NCI-H1436 (cell line): ENCODE measurements at places on chromosomes 2 and 18.

GRCh38 chr2:239667431-239667985 is 266.7 kb upstream of the HDAC4 start:
- DNase-seq, result no peak

DNA sequence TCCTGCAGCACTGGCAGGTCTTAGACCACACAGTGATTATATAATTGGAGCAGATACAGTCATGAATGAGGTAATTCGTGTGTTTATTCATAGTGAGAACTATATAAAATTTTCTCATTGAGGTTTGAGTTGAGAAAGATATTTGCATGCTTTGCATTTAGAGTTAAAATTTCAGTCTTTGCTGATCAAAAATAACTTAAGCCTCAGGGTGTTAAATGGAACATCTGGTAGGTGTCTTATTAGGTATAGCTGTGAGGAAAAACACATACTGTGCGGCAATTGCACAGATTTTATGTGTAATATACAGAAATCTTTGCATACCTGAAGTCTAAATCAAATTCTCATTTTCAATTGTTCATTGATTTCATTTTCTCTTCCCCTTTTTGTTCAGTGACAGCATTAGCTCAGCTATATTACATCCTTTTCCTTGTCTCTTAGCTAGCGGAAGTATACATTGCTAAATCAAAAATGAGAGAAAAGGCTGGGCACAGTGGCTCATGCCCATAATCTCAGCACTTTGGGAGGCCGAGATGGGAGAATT is 21.2 kb downstream of the GORASP2 start:
- no peak for DNase-seq

DNA sequence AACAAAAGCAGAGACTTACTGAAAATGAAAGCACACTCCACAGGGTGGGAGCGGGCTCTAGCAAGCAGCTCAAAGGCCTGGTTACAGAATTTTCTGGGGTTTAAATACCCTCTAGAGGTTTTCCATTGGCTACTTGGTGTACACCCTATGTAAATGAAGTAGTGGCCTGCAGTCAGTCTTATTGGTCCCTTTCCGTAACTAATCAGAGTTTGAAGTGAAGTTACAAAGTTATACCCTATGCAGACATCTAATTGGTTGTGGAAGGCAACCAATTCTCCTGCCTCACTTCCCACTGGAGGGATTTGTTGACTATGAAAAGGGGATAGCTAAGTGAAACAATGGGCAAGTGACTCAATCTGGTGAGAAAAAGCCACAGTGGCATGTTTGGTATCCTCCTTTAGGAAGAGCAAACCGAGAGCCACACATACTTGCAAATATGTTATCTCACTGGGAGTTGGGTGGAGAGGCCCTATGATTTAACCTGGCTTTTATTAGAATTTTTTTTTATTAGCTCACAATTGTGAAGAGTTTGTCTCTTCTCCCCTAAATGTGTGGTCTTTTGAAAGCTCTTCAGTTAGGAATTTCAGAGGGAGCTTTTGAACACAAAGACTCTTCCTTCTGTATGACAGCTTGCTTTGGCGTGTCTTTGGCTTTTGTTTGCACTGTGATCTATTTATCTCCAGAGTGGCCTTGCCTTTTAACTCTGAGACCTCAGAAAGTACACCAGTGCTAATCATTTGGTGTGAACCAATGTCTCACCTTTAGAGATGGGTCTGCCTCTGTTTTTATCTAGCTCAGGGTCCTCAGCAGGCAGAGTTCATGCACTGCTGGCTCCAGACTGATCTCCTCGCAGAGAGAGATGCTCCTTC is 69.6 kb downstream of the MAP4K4 start:
- DNase-seq, result no peak

- DNase-seq, result no peak
These were observed 12.2 kb upstream of the GNAL start for GRCh38 chr18:11676867-11677266.

DNA sequence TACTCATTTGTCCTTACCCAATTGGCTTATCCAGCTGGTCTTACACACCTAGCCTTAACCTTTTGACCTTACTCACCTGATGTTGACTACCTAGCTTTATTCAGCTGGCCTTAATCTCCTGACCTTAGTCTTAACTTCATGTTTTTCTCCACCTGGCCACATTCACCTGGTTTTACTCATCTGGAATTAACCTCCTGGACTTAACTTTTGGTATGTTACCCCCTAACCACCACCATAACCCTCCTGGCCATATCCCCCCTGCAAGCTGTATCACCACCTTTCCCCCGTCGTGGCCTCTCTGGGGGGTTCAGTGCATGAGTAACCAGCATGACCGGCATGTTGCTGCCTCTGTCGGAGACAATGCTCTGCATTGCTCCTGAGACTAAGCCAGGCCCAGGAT is 45.7 kb downstream of the CHRNA1 start:
- no peak for DNase-seq

GRCh38 chr2:184921676-184922075 is 323.3 kb downstream of the ZNF804A start:
- no peak for DNase-seq

DNA sequence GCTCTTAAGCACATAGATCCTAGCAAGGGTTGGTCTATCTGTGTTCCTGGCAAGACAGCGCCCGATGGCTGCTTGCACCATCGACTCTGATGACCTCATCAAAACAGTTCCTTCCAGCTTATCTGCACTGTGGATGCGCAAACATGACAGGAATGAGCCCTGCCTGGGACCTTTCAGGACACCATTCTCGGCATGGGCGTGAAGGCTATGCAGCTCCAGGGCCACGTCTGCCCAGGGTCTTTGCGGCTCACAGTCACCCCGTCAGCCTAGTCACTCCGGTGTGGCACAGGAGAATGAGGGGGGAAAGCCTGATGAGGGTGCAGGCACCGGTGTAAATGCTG is 147.8 kb upstream of the TWIST2 start:
- DNase-seq, result no peak

DNA sequence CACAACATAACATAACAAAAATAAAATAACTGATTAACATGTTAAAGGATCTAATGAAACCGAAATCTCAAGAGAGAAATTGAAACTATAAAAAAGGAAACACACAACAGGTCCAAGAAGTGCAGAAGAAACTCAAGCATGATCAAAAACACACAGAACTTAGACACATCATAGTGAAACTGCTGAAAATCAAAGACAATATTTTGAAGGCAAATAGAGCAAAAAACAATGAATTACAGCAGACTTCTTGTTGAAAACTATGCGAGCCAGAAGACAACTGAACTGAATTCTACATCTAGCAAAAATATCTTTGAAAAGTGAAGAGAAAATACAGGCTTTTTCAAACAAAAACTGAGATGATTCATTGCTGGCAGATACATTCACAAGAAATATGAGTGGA is 61.3 kb downstream of the UGP2 start:
- no peak for DNase-seq

GRCh38 chr2:118264232-118264990 is 176.1 kb downstream of the INSIG2 start:
- DNase-seq, result peak; percentile 4

- DNase-seq, result no peak
These were observed 372.1 kb upstream of the MYT1L start for GRCh38 chr2:2703172-2703571.

DNA sequence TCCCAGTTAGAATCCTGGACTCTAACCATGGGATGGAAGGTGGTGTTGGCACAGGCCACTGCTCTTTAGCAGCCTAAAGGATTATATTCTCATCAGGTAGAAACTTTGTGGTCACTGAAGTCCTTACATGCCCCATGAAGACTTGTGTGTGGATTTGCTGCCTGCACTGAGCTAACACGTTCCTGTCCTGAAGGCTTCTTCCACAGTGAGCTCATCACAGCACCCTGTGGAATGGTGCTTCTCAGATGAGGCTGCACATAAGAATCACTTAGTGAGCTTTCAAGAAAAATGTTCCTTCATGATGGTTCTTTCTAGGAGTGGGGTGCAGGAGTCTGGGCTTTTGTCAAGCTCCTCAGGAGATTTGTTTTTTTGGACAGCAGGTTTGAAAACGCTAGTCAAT is 26.8 kb downstream of the STAMBP start:
- no peak for DNase-seq

- no peak for DNase-seq
These were observed 323.5 kb downstream of the AFF3 start for GRCh38 chr2:99818842-99819241.

GRCh38 chr2:46793423-46794416 is 121.9 kb downstream of the MCFD2 start:
- DNase-seq, result no peak

GRCh38 chr18:8461544-8461943 is 147.7 kb upstream of the RAB12 start:
- no peak for DNase-seq

DNA sequence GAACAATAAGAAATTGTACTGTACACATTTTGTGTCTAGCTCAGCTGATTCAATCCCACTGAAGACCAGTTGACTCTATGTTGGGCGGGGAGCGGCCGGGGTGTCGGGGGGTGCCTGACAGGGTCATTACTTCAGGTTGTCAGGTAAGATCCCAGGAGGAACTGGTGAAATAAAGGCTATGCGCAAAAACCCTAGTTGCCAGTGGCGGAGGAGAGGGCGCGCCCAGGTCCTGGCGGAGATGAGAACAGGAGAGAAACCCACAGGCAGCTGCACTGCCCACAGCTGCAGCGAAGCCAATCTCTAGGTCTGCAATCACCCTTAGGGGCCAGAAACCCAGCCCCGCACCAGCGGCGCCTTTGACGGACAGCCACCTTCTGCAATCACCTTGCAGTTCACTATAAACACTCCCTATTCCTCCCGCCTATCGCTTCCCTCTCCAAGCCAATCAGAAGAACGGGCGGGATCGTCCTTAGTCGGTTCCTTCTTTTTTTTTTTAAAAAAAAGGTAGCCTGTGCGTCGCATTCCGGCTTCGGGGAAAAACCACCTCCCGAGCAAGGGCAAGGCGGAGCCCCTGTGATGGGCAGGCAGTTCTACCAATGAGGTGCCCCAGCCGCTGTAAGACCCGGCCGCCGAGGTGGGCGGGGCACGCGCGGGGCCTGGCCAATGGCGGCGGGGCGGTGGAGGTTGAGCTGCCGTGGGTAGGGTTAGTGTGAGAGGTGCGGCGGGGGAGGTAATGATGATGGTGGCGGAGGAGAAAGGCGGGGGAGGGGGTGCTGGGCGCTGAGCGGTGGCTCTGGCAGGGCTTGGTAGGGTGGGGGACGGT is at the start of gene EHBP1:
TSS of gene EHBP1 (plus strand) at position 707 of the 823 bp plus-strand sequence. CDS start 1,479 bp downstream, outside the sequence.
- peak; percentile 98 for DNase-seq

- DNase-seq, result no peak
These were observed 92.6 kb upstream of the RAB12 start for GRCh38 chr18:8516371-8517250.

DNA sequence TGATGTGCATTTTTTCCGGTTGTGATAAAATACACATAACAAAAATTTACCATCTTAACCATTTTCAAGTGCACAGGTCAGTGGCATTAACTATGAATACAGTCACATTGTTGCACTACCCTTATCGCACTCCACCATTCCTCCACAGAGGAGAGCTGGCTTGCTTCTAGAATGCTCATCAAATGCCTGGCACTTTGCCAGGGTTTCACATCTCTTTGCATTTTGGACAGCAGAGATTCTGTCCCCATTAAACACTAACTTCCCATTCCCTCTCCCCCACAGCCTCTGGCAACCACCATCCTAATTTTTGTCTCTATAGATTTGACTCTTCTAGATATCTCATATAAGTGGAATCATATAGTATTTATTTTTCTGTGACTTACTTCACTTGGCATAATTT is 165.0 kb downstream of the ASB1 start:
- no peak for DNase-seq

DNA sequence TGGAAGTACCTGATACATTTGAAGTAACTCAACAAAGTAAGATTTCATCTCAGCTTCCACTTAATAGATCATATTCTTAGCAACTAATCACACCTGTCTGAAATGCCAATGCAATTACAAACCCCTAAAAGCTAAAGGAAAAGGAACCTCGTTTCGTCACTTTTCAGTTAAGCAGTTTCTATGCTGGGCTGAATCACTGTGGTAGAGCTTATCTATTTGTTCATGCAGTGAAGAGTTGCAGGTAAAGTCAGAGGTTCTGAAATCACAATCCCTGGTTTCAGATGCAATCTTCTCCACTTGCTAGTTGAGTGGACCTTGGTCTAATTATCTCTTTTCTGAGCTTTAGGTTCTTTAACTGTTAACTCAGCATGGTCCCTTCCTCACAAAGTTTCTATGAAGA is 6.3 kb downstream of the HRH4 start:
- DNase-seq, result no peak

GRCh38 chr2:238483656-238484055 is 56.9 kb downstream of the ASB1 start:
- no peak for DNase-seq

DNA sequence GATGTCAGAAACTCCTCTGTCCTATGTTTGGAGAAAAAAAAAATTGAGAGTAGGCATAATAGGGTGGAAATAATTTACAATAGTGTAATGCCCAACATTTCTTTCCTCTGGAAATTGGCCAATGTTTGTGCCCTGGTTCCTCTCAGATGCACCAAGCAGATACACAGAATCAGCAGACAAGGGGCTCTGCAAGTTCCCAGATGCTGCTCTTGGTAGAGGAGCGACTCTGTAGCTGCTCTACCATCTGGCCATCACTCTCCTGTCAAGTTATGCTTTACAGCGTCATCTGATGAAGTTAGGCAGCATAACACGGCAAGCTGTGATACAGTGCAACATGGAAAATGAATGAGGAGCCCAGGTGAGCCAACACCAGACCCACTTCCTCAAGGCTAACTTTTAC is 1.6 kb downstream of the DYTN start:
- DNase-seq, result no peak

DNA sequence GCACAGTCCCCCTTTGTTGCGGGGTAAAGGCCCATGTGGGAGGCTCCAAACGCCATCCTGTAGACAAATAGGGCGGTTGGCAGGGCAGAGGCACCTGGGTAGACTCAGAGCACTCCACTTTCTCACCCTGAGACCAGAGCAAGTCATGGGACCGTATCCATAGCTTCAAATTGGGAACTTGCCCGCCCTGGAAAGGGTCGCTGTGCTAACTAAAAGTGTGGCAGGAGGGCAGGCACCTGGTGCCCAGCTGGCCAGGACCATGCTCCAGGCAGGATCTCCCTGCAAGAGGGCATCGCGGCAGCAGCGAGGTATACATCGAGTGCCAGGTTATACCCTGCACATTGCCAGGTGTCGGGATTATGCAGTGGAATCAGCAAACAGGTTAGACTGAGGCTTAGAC is 20.8 kb upstream of the SCLY start:
- no peak for DNase-seq

- peak; percentile 18 for DNase-seq
These were observed 141.6 kb downstream of the SRBD1 start for GRCh38 chr2:45469314-45470099.

- DNase-seq, result no peak
These were observed 76.0 kb upstream of the EPC2 start for GRCh38 chr2:148568597-148568996.
